ENCODE measurements at places on chromosomes 2 and 18.
A peak's percentile ranks its signal among the peaks of the same experiment; 100 is the strongest.

DNA sequence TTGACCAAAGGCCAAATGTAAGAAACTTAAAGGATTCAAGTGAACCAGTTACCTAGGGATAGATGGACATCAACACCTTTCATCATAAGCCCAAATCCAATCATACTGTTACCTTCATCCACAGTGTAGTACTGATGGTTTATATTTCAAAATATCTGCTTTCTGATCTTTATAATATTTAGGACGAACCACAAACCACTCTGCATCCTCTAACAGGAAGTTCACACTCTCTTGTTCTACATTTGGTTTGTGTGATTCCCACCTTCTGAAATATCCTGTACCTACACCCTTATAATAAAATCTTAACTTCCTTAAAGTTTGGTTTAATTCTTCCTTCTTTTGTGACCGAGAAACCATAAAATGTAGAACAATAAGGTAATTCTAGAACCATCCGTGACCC lies 535.7 kb upstream of the CHAC2 start:
- no peak for DNase-seq

- no peak for DNase-seq
Observed at GRCh38 chr2:152676461-152676860, 40.8 kb downstream of the PRPF40A start.

- peak; percentile 19 for DNase-seq
Observed at GRCh38 chr18:159037-159652, 788 bp downstream of the USP14 start.

DNA sequence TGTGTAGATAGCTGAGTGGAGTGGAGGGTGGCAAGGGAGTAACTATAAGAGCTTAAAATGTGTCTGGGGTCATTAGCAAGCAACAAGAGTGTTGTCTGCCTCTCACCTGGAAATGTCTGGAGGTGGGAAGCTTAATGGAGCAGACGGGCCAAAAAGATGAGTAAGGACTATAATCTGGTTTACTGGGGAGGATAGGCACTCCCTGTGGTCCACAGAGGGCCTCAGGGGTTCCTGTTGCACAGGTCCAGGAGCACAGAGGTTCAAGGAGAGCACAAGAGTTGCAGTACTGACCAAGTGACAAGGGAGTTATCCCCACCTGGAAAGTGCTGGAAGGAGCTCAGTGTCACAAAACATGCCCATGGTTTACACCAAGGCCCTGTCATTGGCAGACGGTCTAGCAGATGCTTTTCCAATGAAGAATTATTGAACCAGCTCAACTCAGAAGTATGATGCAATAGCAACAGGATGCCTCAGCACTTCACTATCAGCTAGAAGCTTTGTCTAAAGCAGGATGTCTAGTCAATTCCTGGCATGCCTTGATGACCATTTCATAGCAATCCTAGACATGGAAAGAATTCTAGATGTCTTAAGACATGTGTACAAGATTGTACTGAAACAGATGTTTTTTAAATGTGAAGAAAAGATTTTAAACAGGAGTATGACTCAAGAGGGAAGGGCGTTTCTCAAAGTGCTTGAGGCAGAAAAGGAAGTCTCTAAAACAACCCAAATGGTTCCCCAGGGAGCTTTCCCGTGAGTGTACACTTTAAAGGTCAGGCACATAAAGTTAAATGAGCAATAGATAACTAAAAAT lies 62.9 kb upstream of the SERPINE2 start:
- no peak for DNase-seq

- no peak for DNase-seq
Observed at GRCh38 chr18:8760984-8761383, 55.6 kb downstream of the MTCL1 start.

DNA sequence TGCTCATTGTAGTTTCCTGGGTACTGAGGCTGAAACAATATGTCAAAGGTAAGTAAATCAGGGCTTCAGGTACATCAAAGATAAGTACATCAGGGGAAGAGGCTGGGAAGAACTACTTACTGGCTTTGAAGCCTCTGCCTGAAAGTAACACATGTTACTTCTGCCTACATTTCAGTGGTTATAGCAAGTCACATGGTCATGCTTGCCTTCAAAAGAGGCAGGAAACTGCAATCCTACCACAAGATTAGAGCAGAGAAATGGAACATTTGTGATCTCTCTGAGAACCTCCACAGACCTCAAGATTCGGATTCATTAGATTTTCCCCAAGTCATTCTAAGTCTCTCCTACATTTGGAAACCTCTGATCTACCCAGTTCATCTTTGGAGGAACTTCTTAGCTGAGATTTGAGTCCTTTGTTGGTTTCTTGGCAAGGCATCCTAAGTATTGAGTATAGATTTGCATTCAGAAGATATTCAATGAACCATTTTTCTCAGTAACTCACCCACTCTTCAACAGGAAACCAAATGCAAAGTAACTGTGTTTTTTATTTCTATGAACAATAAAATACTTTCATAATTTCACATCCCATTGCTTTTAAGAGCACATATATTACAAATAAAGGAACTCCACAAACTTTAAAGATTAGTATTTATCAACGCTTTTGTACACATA lies 48.5 kb upstream of the CCDC195 start:
- no peak for DNase-seq

- no peak for DNase-seq
Observed at GRCh38 chr2:194616334-194616733, 1040.7 kb upstream of the SLC39A10 start.

DNA sequence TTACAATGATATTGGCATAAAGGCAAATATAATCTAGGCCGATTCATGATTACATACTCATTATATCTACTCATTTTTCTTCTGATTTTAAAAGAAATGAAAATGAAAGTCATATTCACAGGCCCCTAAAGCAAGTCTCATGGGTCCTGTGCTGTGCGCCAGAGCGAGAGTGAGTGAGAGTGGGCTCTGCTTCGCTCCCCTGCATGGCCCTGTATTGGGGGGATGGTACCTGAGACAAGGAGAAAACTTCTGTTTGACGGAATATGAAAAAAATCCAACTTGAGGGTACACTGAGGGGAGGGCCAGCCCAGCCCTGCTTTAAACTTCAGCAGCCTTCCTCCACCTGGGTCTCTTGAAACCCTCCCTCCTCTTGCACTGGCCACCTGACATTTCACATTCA lies 81.4 kb upstream of the RGPD5 start:
- no peak for DNase-seq

DNA sequence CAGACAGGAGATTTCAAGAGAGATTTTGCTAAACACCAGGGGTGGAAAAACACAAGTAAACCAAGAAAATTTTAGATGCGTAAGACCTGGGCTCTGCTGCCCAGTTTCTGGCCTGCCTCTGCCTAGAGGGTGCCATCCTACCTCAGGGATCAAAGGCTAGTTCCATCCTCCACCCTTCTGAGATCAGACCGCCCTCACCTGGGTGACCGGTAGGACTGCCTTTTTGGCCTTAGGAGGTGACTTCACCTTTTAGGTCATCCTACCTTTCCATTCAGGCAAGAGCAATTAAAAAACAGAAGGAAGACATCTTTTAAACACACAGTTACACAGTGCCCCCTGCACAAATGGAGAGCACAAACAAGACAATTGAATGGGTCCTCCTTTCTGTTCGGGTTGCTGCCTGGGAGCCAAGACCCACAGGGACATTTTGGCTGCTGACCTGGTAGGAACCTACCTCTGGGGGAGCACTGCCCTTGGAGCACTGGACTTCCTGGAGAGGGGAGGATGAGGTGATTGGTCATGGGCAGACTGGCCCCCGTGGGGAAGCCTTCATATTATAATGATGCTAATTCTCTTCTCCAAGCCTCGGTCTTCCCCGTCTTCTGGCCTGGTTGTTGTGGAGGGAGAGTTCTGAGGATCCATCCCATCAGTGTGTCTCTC lies 3.1 kb downstream of the PSD4 start:
- no peak for DNase-seq

DNA sequence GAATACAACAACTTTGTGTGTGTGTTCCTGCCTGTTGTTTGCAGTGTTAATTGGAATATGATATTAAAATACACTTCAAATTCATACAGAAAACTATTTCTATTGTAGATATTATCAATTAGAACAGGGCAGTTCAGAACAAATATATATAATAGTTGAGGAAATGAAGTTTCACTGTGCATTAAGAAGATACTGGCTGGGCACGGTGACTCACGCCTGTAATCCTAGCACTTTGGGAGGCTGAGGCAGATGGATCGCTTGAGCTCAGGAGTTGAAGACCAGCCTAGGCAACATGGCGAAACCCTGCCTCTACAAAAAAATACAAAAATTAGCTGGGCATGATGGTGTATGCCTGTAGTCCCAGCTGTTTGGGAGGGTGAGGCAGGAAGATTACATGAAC lies 79.3 kb downstream of the ASAP2 start:
- DNase-seq = no peak

Measured in femur (tissue), 1 donor.